ENCODE measurements at places on chromosomes 5 and 9.

DNA sequence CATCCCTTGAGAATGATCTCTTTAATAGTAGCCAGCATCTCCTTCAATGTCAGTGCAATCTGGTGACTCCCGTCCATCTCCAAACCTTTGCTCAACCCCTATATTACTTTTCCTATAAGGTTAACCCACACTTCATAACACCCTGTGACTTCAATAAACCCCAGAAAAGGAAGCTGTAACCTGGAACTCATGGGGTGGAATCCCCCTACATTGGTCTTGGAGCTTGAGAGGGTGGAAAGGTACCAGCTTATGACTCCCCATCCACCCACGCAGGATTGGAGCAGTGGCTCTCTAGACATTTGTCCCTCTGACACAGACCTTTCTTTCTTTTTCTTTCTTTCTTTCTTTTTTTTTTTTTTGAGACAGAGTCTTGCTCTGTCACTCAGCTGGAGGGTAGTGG, 54.7 kb upstream of the ZFR start:
- no peak for DNase-seq

DNA sequence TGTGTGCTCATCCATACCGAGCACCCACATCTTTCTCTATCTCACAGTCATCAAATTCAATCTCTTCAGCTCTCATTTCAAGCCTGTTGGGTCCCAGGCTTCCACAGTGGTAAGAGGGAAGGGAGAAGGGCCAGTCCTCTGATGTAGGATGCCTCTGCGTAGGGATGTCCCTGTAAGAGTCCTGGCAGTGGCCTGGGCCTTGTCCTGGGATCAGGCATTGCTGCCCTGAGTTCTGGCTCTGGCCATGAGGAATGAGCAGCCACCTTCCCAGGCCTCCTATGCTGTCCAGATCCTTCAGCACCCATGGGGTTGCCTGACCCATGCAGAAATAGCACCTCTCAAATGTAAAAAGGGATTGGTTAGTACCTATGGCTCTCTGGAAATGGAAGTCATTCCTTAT, 121.2 kb downstream of the EFNA5 start:
- no peak for DNase-seq

DNA sequence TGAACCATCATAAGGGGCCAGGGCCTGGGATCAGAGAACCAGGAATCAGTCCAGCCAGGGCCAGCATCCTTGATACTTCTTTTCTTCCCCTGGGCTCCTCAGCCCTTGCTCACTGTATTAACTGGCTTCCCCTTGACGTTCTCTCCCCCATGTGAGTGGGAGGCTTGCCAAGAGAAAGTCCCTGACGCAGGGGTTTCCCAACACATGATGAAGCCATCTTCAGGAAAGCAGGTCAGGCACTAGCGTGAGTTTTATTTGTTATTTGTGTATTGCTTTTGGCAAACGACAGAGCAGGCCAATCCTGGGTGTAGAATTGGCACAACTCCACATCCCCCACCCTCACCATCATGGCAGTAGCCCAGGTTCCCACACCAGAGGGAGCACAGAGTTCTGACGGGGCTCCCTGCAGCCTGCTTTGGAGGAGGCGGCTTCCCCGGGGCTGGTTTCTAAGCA, 165.5 kb upstream of the NFIL3 start:
- DNase-seq, result no peak

DNA sequence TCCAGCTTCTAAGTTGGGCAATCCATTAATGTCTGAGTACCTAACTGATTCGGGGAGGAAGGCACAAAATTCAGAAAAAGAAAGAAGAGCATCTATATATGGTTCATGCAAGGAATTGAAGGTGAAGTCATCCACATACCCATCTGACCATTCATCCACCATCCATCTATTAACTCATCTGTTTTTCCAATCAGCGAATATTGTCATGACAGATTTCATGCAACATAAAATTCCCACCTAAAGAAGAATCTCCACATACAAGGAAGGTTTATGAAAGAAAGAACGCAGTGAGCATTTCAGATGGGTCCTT, 164.7 kb downstream of the GRIA1 start:
- no peak for DNase-seq

DNA sequence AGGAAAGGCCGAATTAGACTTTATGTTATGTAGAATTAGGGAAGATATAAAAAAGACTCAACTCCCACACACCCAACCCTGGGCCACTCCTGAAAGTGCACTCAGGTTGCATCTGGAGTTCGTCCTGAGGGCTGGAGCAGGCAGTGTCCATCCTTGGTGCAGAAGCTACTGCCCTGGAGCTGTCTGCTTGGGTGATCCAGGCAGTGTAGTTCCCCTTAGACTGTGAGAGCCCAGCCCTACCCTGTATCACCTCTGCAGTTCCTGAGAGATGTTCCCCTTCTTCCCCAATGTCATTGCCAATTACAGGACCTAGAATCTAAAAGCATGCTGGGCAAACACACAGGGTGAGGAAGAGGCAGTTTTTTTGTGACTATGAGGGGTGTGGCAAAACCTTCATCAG, 368.3 kb upstream of the ST8SIA4 start:
- DNase-seq, result no peak

GRCh38 chr5:27969157-27969556, 930.8 kb upstream of the CDH9 start:
- no peak for DNase-seq

- DNase-seq, result no peak
These were observed 388.3 kb upstream of the CHD1 start for GRCh38 chr5:99317136-99317535.

DNA sequence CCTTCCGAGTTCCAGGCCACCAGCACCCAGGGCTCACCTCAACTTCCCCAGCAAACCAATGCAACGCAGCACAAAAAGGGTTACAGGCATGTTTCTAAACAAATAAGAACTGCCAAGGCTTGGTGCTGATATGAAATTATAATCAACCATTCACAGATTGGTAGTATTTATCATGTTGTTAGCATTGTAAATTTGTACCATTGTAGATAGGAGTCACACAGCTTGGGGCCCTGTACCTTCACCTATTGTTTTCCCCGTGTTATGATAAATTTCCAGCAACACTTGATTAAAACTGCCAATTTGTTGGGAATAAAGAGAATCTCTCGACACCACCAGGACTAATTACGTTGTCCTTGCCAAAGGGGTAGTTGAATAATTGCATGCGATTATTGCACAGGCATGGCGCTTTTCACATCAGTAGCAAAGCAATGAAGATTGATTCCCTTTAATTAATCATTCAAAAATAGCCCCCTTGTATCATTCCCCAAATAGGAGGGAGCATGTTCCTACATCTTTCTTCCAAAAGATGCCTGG, 454.1 kb downstream of the ZNF608 start:
- no peak for DNase-seq

GRCh38 chr5:120314191-120314590, 149.9 kb upstream of the PRR16 start:
- DNase-seq, result no peak
